Effector memory CD8-positive, alpha-beta T cell (primary cell): ENCODE measurements at places on chromosomes 7 and 10.

- DNase-seq: no peak
These were observed 1.7 kb upstream of the TRIP6 start for GRCh38 chr7:100865372-100865911.

DNA sequence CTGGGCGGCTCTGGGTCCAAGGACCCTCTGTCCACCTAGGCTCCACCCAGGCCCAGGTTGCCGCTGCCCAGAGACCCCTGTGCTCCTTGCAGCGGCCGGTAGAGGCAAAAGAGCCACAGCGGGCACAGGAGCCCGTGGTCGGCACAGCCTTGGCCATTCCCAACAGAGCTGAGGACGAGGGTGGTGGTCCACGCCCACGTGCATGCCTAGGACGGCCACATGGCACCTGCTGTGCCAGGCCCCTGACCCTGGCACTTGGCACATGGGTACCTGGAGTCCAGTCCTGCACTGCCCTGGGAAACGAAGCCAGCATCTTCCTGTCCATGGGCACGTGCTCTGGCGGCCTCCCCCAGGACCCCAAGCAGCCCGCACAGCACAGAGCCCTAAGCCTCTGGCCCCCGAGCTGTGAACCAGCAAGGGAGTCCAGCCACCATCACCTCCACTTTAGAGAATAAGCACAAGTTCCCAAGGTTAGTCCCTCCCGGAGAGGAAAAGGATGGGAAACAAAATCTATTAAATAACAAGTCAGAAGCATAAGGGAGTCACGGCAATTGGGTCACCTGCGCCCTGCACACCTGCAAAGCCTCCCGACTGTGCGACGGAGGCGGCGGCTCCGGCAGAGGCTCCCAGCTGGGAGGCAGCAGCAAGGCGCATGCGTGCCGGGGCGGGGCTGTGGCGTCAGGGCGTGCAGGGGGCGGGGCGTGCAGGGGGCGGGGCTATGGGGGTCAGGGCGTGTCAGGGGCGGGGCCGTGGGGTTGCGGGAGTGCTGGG lies 59.1 kb downstream of the STK32C start:
- DNase-seq: peak; percentile 35

DNA sequence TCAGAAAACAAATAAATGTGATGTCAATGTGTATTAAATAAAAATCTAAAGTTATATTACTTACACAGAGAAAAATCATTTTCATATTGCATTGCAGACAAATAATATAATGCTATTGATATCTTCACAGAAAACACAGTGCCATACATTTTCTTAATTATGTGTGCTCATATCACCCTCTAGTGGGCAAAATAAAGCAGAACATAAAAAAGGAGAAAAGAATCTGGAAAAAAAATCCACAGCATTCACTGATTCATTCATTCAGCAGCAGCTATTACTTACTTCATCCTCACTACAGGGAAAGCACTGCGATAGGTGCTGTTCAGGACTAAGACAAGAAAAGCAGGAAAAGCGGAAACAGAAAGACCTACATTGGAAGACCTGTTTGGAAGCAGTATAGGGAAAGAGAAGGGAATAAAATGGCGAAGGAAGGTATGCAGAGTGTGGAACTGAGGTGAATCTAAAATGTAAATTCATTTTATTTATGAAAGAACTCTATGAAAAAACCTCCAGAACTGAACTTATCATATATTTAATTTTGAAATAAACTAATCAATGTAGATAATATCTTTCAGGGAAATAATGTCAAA lies 73.2 kb downstream of the POT1 start:
- no peak for DNase-seq

- no peak for DNase-seq
These were observed 4.6 kb upstream of the CYP3A4 start for GRCh38 chr7:99788554-99788953.

- DNase-seq: no peak
These were observed 53.8 kb downstream of the RBM17 start for GRCh38 chr10:6142644-6143043.

- no peak for DNase-seq
These were observed 139.0 kb downstream of the DOCK1 start for GRCh38 chr10:127044186-127044585.

GRCh38 chr10:113907166-113907565 lies 52.7 kb downstream of the NHLRC2 start:
- DNase-seq: no peak

- DNase-seq: no peak
These were observed 99.4 kb upstream of the CTTNBP2 start for GRCh38 chr7:117972606-117973005.
